ENCODE measurements at places on chromosomes 2 and 18. TPM values are rescaled to one million over a fixed set of nuclear protein-coding genes. Genes with fewer than 3 reads are reported as not detected.

DNA sequence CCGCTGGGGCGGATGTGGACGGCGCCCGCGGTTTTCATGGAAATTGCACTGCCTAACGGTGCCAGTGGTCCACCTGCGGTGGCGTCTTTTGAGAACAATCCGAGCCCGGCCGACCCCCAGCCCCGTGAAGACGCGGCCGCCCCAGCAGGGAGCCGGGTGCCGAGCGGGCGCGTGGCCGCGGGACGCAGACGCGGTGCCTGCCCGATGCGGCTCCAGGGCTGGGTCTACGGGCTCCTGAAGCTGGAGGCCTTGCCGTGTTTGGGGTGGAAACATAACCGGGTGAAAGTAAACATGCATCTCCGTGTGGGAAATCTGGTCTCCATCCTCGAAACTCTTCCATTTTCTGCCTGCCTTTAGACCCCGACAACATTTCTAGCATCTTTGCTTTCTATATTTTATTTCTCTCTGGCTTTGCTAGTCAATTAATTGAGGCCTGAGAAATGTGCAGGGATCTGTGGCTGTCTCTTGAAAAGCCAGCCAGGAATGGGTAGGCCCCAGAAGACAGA is 572 bp downstream of the INPP4A start:
- peak; percentile 59 for DNase-seq

- no peak for DNase-seq
Observed at GRCh38 chr18:60147323-60147722, 225.3 kb downstream of the MC4R start.

- DNase-seq, result no peak
Observed at GRCh38 chr2:36420569-36421181, 65.1 kb downstream of the CRIM1 start.

- DNase-seq, result no peak
Observed at GRCh38 chr2:191687867-191688266, 9.9 kb downstream of the NABP1 start.

GRCh38 chr2:148524519-148524919 is 120.0 kb upstream of the EPC2 start:
- no peak for DNase-seq

DNA sequence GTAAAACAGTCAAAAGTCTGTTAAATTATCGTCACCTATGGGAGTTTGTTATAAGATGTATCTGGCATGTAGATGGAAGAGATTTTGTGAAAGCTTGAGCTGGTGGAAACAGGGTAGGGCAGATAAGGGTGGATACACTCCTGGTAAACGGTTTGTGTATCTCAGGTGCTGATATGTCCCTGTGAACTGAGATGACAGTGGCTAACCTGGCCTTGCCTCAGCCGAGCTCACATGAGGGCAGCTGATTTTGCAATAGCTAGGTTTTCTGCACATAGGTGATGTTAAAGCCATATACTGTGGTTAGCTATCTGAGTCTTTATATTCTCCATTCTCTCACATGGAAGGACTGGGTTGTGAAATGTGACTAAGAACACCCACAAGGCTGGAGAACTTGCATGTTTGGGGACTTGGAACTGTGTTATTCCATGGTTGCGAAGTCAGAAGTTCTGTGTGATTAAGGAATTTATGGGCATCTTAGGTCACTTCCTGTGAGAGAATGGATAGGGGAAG is 205.1 kb downstream of the TPGS2 start:
- DNase-seq, result no peak

DNA sequence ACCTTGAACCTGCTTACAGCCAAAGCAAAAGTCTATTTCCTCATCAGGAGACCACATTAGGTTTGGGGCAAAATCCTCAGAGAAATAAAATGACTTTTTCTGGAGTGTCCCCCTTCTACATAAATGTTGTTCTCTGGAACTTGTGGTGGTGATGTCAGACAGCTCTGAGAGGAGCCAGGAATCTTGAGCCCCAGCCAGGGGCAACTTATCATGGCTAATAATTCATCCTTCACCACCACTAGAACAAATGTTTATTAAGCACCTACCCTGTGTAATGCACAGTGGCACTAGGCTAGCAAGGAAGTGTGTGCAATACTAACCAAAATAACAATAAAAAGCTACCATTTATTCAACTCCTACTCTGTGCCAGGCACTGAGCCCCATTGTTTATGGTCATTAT is 9.0 kb upstream of the BMP10 start:
- no peak for DNase-seq

DNA sequence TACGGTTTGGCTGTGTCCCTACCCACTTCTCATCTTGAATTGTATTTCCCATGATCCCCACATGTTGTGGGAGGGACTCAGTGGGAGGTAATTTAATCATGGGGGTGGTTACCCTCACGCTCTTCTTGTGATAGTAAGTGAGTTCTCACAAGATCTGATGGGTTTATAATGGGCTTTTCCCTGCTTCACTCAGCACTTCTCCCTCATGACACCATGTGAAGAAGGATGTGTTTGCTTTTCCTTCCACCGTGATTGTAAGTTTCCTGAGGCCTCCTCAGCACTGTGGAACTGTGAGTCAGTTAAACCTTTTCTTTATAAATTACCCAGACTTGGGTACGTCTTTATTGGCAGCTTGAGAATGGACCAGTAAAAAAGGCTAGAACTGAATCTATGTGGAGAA is 750.0 kb upstream of the ID2 start:
- no peak for DNase-seq

DNA sequence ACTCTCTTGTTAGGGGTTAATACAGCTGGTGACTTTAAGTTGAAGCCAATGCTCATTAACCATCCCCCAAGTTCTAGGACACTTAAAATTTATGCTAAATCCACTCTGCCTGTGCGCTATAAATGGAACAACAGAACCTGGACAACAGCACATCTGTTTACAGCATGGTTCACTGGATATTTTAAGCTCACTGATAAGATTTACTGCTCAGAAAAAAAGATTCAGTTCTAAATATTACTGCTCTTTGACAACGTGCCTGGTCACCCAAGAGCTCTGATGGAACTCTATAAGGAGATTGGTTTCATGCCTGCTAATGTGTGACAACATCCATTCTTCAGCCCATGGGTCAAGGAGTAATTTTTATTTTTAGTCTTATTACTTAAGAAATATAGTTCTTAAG is 27.5 kb downstream of the RNF103 start:
- DNase-seq, result no peak

- DNase-seq, result no peak
Observed at GRCh38 chr18:10245846-10246175, 208.6 kb upstream of the APCDD1 start.

DNA sequence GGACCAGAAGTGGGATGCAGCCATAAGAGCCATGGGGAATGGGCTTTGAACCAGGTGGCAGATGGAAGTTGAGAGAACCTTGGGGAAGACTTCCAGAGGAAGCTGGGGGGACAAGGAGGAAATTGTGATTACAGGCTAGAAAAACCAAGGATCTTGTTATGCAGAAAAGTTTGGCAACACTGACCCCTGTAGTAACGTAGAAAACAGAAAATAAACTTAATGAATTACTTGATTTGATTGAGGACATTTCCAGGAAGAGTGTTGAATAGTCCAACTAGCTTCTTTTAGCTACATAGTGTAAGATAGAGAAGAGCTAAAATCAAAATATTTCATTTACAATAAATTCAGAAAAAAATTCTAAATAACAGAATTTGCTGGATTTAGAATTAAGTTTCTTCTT is 91.9 kb upstream of the GPC1 start:
- DNase-seq, result no peak

- no peak for DNase-seq
Observed at GRCh38 chr2:17791817-17792130, 24.5 kb upstream of the MSGN1 start.

Gene SALL3
- not detected for total RNA-seq

Gene ELAC1
- 5.2 TPM for total RNA-seq

Gene ALPI
- not detected for total RNA-seq

Gene MBP
- 24.1 TPM for total RNA-seq

Gene SLC30A3
- total RNA-seq, result not detected

Gene EVA1A
- total RNA-seq, result 84.3 TPM

Gene SERPINB10
- not detected for total RNA-seq

Gene CFAP210
- not detected for total RNA-seq
